Hematopoietic multipotent progenitor cell treated with erythropoietin and hydrocortisone succinate and interleukin-3 and kit ligand, for 15 days (in vitro differentiated cells): ENCODE measurements at places on chromosomes 1 and 21.

DNA sequence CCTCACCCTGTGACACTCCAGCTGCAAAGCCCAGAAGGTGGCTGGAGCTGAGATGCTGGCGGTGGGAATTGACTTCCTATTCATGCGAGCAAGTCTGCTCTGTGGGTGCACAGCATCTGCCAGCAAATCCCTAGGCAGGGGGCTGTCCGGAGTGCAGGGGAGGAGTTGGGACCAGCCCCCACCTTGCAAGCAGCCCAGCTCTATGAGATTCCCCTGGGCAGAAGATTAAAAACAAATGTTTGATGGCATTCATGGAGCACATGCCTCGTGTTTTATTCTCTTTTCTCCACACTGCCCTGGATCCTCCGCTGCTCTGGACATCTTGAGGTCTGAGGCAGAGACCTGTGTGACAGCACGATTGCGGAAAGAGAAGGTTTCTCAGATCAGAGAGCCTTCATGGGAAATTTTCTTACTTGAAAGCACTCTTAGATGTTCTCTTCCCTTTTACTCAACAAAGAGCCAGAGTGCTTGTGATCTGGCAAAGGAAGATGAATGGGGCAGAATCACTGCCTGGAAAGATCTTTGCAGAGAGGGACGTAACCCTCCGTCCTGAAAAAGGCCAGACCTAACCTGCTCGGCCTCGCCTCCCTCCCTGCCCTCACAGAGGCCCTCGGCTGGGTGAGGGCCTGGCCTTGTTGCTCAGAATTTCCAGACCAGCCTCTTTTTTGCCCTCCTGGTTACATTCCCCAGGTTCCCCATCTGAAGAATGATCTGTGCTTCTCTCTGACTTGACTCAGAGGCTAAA lies 597.1 kb downstream of the KIF26B start:
- DNase-seq: no peak

GRCh38 chr21:43318841-43319781 lies 107.8 kb downstream of the SIK1 start:
- no peak for DNase-seq

- DNase-seq: no peak
These were observed 123.4 kb downstream of the SIK1 start for GRCh38 chr21:43303275-43304178.

GRCh38 chr21:31443736-31444521 lies 99.9 kb upstream of the TIAM1 start:
- DNase-seq: no peak

DNA sequence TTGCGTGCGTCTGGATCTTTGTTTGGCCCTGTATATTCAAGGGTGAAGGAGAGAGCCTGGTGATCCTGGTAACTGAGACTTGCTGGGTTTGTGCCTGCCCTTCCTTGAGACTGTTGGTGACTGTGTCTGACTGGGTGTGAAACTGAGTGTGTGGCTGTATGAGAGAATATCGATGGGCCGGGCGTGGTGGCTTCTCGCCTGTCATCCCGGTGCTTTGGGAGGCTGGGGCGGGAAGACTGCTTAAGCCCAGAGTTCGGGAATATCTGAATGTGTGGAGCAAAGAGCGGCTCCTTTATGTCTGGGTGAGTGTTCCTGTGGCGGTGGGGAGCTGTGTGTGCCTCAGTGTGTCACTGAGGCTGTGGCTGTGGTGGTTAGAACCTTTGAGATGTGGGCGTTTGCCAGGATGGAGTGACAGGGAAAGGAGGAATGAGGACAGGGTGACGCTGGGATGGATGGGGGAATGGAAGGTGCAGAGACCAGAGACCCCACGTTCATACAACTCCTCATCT lies 2.7 kb upstream of the MARCKSL1 start:
- no peak for DNase-seq

GRCh38 chr1:21295002-21295401 lies 4.7 kb upstream of the ECE1 start:
- peak; percentile 52 for DNase-seq

DNA sequence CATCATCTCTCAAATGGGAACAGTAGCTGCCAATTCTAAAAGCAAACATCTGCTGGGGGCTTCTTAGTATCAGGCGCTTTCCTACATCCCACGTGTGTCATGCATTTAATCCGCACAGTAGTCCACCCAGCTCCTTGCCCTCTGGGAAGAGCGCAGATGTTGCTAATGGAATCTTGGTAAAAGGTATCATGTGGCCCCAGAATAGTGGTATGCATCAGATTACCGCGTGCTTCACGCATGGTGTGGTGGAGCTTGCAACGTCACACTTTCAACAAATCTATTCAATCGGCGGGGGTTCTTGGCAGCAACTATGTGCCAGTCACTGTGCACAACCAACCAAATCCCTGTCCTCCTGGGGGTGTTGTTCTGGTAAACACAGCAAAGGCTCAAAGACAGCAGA lies 141.0 kb downstream of the HIVEP3 start:
- no peak for DNase-seq

GRCh38 chr1:159473335-159473734 lies 33.8 kb downstream of the OR10J1 start:
- DNase-seq: no peak

DNA sequence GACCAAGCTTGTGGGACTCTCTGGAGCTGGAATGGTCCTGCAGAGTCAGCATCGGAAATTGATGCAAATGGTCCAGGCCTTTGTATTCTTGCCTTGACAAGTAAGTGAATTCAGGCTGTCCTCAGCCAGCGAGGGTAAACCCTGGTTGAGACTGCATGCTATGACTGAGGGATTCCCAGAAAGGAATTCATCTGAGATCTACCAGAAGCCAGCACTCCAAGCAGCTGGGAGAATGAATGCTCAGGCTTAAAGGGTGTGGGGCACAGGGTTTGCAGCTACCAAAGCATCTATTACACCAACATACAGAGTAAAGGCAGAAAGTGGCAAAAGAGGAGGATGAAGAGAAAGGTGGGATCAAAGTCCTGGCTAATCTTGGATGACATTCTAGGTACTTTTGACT lies 257.0 kb upstream of the LYPLAL1 start:
- DNase-seq: no peak

DNA sequence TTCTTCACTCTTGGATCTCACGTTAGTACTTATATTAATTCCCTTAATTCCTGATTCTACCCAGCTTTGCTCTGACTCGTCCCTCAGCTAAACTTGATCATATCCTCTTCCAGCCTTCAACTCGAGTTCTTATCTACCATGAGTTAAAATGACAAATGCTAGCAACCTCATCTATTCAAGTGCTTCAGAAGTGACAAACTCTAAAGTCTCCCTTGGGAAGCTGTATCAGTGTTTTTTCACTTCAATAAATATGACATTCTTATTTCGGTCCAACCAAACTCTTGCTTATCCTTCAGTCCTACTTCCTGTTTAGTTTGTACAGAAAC lies 75.3 kb downstream of the FOXJ3 start:
- DNase-seq: no peak

- DNase-seq: no peak
These were observed 8.3 kb downstream of the HMGCL start for GRCh38 chr1:23816906-23817305.

- DNase-seq: no peak
These were observed 1214.8 kb upstream of the ADGRL4 start for GRCh38 chr1:80221319-80221718.

DNA sequence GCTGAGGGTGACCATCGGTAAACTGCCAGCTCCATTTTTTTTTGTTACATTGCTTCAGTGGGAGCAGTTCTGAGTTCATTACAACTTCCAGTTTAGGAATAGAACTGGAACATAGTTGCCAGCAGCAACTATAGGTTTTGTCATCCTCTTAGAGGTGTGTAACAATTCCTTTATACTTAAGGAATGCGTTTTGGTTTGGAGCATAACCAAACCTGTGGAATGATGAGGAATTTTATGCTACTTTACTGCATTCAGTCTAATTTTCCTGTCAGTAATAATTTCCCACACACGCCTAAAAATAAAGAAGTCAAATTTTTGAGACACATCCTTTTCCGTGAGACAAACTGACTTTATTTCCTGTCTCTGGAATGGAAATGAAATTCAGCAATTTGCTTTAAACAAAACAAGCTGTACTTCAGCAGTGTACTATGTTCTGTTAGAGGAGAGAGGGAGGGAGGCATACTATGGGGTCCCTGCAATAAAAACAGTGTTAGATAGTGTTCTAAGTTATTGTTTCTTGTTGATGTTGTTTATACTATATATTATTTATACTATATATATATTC lies 4.8 kb upstream of the AMPD1 start:
- DNase-seq: no peak

DNA sequence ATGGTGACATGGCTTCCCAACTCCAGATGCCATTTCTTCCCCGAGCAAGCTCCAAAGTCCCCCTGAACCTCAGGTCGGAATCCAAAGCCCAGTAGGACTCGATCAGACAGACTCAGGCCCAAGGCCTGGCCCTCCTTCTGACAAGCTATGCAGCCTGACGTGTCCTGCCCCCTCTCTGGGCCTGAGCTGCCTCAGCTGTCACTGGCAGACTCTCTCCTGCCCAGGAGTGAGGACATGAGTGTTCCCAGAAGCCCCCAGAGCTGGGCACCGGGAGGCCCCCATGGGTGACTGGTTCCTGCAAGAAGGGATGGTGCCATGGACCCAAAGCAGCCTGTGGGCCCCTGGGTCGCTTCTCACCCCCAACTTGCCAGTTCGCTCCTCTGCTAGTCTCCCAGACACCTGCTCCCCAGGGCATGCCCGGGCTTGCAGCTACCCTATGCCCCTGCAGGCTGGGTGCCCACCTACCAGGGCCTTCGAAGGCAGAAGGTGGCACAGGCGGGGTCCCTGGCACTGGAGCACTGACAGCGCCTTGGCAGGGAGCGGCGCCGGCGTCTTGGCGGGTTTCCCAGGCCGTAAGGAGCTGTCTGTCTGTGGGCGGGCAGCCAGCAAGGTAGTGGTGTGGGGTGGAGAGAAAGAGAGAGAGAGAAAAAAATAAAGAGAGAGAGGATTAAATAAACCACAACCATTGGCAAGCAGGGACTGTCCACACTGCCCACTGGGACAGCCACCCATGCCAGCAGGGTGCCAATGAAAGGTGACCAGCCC lies 2.3 kb downstream of the EDN2 start:
- DNase-seq: no peak

DNA sequence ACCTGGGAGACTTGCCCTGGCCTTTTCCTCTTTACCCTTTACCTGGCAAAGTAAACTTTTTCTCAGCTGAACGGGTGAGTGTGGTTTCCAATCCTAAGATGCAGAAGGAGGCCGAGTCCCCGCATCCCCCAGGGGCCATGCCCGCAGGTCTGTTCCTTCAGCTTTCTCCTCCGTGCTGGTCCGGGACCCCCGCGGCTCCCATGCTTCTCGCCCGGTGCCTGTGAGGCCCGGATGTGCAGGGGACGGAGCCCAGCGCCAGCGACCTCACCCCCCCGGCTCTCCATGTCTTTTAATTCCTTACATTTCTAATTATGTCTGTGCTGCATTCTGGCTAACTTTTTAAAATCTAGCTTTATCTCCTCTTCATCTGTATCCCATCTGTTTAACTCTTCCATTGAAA lies 21.5 kb upstream of the SCYL3 start:
- no peak for DNase-seq

DNA sequence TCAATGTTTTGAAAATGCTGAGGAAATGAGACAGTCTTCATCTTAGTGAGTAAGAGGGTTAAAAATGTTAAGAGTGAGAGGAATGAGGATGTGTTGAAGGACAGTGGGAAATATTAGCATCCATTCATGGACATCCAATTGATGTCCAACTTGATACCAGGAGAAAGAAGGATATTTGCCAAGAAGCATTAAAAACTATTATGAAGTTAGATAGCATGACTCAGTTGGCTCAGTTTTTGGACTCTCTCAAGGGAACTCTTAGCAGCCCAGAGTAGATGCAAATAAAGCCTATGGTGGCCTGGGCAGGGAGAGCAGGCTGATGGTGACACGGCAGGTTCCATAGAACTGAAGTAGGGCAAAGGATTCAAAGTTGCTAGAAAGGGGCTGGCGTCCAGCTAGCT lies 171.0 kb downstream of the ZZZ3 start:
- no peak for DNase-seq

- DNase-seq: peak; percentile 17
These were observed 380.5 kb upstream of the CAMK1G start for GRCh38 chr1:209202830-209203532.

GRCh38 chr1:42934541-42935312 lies 23.9 kb downstream of the SLC2A1 start:
- peak; percentile 29 for DNase-seq

DNA sequence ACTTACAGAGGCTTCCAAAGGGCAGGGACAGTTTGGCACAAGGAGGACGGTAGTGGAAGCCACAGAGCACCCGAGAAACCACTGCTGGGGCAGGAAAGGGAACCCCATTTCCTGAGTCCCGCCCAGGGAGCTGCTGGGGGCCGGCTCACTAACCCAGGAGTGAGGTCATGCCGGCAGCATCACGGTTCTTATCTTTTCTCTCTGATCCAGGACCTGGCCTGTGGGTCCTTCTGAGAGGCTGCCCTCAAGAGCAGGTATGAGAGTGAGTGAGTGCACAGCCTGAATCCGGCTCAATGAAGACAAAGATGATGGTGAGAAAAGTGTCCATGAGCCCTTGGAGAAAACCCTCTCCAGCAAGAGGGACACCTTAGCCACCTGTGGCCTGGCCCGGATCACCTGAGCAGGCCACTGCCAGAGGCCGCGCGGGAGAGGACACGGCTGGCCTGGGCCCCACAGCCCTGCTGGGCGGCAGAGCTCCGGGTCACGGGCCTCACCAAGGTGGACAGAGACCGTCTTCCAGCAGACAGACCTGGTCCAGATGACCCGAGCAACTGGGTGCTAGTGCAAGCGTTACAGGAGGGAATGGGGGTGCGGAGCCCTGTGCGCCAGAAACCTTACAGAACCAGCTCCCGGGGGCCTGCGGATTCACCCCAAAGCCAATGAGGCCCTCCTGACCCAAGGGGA lies 94.9 kb downstream of the RIPK4 start:
- DNase-seq: no peak

DNA sequence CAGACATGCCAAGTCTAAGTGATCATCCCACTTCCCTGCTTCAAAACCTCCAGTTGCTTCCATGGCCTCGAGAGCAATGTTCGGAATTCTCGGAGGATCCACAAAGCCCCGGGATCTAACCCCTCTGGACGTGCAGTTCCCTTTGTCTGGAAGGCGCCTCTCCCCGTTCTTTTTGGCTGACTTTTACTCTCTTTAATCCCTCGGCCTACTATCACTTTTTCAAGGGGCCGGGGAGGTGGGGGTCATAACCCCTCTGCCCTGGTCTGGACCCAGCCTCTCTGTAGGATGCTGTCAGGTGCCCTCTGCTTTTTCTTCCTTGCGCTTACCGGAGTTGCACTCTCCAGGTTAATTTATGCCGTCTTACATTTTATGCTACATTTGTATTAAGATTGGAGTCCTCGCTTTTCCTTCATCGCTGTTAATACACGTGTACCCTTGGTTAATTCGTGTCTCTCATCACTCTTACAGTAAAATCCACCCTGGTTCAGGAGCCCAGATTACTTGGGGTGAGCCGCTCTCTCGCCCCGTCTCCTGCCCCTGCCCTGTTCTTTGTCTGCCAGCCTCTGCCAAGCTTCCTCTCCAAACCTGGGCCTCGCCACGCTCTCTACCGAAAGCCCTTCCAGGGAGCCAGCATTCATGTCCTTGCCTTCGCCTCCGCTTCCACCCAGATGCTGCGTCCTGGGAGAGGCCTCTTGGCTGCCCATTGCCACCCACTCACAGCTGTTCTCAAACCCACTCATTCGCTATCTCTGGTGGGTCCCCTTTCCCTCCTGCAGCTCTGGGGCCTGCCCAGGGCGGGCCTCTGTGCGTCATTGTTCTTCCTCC lies 448.6 kb downstream of the CAMTA1 start:
- DNase-seq: no peak
